ENCODE measurements at places on chromosomes 3 and 15. TPM values are rescaled to one million over a fixed set of nuclear protein-coding genes. Genes with fewer than 3 reads are reported as not detected.

- no peak for ATAC-seq
These were observed 13.8 kb downstream of the VPS18 start for GRCh38 chr15:40908095-40908494.

- no peak for ATAC-seq
These were observed 108.4 kb downstream of the LSM3 start for GRCh38 chr3:14286887-14287500.

The PP2D1 gene
- not detected for total RNA-seq

GRCh38 chr15:88994286-88994685 is 81.1 kb upstream of the MFGE8 start:
- ATAC-seq, result no peak

DNA sequence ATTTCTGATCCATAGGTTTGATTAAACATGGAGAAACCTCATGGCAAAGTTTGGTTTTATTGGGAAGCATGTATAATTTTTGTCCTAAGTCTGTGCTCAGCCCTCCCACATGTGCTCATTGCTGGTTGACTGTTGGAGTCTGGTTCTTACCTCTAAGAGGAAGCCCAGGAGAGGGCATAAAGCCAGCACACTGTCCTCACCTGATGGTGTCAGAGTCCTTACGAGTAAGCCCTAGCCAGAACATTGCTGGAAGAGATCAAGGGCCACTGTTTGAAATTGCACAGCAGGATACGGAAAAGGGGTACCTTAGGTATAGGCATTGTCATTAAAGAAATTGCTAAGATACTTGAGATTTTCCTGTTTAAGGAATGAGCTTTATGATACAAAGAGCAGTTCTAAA is 21.3 kb downstream of the MLH1 start:
- no peak for ATAC-seq

DNA sequence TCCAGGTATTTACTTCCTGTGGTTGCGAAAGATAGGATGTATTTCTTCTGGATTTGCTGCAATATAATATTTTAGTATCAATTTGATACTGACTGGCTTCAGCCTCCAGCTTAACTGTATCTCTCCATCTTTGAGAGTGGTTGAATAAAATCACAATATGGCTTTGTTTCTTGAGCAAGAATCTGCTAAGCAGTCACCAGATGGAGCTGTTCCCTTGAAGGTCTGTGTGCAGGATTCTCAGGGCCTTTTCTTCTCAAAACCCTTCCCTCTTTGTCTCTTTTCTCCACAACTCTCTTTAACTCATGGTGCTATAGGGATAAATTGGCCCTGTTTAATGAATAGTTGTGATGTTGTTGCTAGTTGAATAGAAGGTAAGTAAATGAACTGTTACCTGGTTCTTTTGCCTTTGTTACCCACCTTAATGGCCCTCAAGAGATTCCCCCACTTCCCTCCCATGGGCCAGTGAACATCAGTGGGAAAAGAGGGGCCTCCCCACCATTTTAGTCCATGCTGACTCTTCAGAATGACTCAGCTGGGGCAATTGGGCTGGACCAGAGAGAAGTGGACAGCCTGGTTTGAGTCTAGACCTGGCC is 34.8 kb upstream of the RAB6B start:
- no peak for ATAC-seq

DNA sequence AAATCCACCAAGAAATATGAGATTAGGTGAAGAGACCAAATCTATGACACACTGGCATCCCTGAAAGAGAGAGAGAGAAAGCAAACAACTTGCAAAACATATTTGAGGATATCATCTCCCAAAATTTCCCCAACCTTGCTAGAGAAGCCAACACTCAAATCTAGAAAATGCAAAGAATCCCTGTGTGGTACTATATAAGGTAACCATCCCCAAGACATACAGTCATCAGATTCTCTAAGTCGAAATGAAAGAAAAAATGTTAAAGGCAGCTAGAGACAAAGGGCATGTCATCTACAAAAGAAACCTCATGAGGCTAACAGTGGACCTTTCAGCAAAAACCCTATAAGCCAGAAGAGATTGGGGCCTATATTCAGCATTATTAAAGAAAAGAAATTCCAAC is 622.1 kb upstream of the LMCD1 start:
- ATAC-seq, result peak; percentile 43

The EFL1 gene
- 32.5 TPM for total RNA-seq

DNA sequence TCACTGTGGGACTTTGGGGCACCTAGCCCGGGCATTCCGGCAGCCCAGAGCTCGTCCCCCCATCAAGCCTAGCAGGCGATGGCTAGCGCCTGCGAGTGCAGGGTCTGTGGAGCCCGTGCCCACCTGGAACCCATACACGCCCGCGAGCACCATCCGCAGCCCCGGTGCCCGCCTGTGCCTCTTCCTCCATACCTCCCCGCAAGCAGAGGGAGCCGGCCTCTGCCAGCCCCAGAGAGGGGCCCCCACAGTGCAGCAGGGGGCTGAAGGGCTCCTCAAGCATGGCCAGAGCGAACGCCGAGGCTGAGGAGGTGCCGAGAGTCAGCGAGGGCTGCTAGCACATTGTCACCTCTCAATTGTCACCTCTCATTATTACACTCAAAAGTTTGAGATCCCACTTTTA is 167.8 kb upstream of the EPHA6 start:
- no peak for ATAC-seq

The MED12L gene
- total RNA-seq, result 6.4 TPM

The ABHD10 gene
- 84.9 TPM for total RNA-seq

DNA sequence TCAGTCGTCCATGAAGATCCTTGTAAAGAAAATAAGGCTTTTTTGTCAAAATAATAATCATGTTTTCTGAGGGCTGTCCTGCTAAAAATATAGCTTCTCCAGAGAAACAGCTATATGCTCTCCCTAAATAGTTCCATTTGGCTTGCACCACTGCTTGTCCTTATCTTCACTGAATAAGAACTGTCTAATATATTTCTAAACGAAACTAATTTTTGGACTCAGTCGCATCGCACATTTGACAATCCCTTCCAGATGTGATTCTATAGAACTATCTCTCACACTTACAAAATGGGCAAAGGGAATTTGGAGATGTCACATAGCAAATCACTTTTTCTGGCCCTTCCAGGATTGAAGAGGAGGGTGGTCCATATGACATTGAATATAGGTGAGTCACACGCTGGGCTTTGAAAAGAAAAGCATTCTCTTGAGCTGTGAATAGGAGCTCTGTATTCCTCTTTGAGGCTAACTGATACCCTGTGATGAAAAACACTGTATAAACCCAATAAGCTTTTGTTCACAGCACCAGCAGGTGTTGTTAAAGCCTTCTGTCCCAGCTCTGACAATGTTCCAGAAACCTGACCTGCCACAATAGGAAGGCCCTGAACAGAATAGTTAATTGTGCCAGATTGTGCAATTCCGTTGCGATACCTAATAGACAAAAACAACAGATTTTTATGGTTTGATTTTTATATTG is 1144.2 kb downstream of the ROBO2 start:
- ATAC-seq, result no peak

The RBM5 gene
- 146 TPM for total RNA-seq

DNA sequence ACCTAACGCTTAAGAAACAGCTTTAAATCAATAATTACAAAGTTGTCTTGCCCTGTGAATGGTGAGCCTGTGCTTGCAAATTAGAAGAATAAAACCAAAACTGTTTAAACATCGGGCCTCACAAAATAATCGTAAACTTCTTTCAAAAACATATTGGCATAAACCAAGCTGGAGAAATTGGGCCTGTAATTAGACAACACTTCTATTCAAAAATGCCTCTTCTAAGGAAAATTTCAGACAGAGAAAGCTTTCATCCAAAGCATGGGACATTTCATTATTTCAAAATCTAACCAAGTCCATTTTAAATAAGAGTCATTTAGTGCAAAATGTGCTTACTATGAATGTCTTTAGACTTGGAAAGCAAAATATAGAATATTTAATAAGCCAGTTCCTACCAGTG is 35.5 kb upstream of the GNB4 start:
- no peak for ATAC-seq

DNA sequence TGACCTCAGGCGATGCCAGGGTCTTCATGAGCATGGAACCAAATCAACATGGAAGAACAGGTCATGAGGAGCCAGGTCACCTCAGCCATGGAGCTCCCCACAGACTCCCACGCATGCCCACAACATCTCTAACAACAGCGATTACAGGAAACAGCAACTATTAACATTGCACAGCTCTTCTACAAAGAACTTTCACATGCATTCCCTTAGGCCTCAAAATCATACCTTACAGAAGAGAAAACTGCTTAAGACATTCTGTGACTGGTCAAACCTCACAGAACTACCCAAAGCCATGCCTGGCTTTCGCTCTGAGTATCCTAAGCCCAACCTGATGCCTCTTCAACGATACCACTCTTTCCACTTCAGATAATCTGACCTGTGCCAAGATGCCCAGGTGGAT is 117.8 kb downstream of the OXNAD1 start:
- ATAC-seq, result peak; percentile 53

GRCh38 chr3:107407355-107407754 is 30.1 kb downstream of the CCDC54 start:
- ATAC-seq, result no peak

The C3orf20 gene
- total RNA-seq, result 0.16 TPM

GRCh38 chr3:72281551-72281950 is 496.6 kb upstream of the PROK2 start:
- no peak for ATAC-seq

- no peak for ATAC-seq
These were observed 5.4 kb downstream of the NDUFB4 start for GRCh38 chr3:120601554-120601953.

The SLC12A1 gene
- total RNA-seq, result not detected

GRCh38 chr3:55059027-55059629 is 131.3 kb upstream of the LRTM1 start:
- ATAC-seq, result no peak

GRCh38 chr15:65896236-65896635 is 26.9 kb downstream of the RAB11A start:
- no peak for ATAC-seq

- ATAC-seq, result no peak
These were observed 29.8 kb upstream of the PRR23E start for GRCh38 chr3:127162947-127163645.

DNA sequence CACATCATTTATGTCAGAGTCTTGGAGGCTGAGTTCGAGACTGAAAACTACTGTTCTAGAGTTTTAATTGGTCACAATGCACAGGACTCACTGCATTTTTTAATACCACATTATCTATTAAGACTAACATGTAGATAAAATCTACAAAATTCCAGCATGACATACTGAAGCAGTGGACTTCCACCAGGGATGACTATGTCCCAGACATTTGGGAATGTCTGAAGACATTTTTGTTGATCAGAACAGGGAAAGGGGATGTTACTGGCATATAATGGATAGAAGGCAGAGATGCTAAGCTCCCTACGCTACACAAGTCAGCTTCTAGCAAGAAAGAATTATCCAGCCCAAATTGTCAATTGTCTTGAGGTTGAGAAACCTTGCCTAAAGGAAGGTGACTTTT is 419.0 kb upstream of the TGFBR2 start:
- no peak for ATAC-seq

GRCh38 chr3:186200726-186201125 is 91.8 kb upstream of the ETV5 start:
- no peak for ATAC-seq

The BTLA gene
- 10.4 TPM for total RNA-seq

The TICRR gene
- total RNA-seq, result 15.4 TPM

DNA sequence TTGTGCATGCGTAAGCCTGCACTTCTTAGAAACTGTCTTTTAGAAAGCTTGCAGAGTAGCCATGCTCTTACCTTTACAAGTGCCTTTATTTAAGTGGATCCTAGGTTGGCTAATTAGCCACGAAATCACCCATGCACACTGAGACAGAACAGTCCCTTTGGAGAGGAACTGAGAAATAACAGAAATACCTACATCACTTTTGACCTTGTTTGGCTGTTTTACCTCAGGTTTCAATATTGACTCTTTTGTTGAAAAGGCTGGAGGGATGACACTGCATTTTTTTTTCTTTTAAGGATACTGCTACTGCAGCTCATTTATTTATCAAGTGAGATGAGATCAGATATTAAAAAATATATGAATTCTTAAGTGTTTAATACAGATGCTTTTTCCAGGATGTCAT is 155.6 kb upstream of the GOLIM4 start:
- ATAC-seq, result no peak

DNA sequence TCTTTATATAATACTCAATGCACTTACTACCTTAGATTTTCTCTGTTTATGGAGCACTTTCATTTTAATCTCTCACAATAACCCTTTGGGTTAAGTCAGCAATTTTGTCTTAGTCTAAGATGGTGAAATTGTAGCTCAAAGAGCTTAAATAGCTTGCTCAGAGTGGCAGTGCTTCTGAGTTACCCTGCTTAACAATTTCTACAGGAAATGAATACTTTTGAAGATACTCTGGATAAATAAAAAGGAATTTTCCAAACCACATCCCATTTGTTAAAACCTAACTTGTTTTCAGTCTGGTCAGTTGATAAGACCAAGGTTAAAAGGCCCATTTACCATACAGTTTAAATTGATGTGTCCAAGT is 37.2 kb downstream of the HMG20A start:
- ATAC-seq, result no peak

DNA sequence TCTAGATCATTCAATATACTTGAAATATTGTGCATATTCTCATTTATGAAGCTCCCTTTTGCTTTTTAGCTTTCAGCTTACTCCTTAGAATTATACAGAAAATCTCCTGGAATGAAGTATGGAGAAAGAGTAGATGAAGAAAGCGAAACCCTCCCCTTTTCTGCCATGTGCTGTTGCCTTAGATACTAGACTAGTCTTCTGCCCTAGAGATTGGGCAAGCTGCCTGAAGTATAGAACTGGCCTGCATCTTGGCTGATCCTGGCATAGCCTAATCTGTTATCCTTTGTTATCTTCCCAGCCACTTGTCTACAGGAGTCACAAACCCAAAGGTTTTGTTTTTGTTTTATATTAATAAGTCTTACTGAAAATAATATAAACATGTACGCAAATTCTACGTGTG is 138.8 kb downstream of the RBPMS2 start:
- ATAC-seq, result no peak

The DNAH12 gene
- 0.08 TPM for total RNA-seq

The TGM5 gene
- 0.61 TPM for total RNA-seq

DNA sequence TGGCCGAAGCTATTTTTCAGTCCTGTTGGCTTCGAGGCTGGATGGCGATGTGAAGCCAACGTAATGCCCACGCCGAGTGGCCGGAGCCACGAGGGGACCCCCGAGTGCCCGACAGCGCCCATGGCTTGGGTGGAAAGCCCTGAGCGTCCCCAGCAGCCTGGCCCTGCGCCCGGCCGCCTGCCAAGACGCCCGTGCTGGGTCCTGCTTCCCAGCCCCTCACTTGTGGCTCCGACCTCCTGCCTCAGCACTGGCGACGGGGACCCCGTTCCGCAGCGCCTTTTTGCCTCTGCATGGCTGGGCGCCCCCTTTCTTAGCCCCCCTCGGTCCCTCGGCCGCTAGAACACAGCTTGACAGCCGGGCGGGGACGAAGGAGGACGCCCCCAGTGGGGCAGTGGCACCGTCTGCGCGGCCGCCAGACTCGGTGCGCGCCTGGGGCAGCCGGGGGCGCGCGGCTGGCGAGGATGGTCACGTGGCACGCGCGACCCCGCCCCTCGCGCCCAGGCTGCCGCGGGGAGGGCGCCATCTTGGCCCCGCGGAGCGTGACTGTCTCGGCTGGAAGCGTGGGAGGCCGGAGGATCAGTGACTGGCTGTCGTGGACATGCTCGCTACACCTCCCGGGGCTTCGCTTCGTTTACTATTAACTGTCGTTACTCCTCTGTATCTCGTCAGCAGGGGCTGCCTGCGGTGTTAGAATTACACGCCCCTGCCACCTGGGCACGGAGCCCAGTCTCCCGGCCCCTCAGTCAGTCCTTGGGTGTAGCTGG is 626 bp upstream of the GPR176 start:
- ATAC-seq, result peak; percentile 94

The C3orf49 gene
- not detected for total RNA-seq

GRCh38 chr15:98743177-98743576 is 94.8 kb downstream of the IGF1R start:
- ATAC-seq, result no peak
